Fibroblast of the aortic adventitia (primary cell): ENCODE measurements at places on chromosomes 1 and 21. TPM values are rescaled to one million over a fixed set of nuclear protein-coding genes. Genes with fewer than 3 reads are reported as not detected.

NES gene
- 44.5 and 83.0 TPM in 2 replicates for total RNA-seq

KRTAP12-2 gene
- not detected in 2 replicates for total RNA-seq

DNA sequence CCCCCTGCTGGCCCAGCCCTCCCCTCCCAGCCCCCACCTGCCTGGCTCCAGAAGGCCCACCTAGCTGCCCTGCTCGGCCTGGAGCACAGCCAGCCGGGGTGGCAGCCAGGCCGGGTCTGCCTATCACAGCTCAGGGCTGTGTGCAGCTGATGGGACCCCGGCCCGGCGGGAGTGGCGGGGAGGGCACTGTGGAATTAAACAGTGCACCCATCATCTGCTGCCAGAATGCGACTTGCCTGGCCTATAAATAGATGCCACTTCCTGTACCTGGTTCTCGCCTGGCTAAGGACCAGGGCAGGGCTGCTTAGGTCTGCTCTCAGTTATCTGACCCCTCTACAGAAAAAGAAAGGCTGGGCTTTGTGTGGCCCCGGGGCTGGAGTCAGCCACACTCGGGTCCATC, 98.2 kb upstream of the VAMP3 start:
- DNase-seq, result no peak

DNA sequence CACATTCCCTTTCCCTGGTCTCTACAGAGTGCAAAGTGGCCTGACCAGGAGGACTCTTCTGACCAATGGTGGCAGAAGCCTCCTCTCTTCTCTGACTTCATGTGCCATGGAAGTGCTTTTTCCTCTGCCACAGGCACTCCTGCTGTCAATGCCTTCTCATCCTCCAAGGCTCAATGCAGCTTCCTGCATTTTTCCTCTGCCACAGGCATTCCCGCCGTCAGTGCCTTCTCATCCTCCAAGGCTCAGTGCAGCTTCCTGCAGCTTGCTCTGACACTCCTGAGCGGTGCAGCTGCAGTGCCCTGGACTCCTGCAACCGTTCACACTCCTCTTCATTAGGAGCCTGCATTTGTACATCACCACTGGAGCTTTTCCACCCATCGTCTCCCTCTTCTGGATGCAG, 4.7 kb upstream of the ADARB1 start:
- DNase-seq, result no peak

GRCh38 chr21:32768530-32768929, 3.0 kb downstream of the PAXBP1 start:
- DNase-seq, result peak; percentile 13

DNA sequence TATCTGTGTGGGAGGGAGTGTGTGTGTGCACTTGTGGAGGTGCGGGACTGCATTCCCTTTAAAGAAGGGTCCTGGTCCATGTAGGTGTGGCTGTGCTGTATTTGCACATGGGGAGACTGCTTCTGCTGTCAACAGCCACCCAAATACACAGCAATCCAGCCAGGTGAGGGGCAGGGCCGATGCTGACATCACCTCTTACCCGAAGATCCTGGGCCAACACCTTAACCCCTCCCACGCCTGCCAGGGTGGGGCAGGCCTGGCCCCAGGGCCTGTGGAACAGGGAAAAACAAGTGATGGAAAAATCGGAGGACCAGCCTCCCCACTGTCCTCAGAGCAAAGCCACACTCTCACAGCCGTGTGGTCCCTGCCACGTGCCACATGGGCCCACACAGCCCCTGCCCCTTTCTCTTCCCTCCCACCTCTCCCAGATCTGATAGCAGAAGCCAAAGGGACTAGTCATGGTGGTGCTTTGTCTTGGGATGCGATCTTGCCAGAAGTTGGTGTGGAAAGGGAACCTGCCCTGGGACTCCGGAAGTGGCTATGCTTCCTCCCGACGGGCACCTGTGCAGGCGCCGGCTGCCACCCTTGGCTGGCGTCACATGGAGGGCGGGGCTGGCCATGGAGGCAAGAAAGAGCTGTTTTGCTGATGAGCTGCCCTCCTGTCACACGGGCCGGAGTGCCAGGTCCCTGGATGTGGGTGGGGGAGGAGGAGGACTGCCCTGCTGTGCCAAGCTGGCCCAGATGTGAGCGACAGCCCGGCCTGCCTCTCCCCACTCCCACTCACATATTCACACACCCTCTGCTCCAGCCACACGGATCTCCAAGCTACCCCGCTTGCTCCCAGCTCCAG, 7.8 kb upstream of the CASZ1 start:
- DNase-seq, result no peak
